Daoy (cell line): ENCODE measurements at places on chromosomes 3 and 15. TPM values are rescaled to one million over a fixed set of nuclear protein-coding genes. Genes with fewer than 3 reads are reported as not detected.

The MCF2L2 gene
- total RNA-seq: 0.09 and 0.46 TPM in 2 replicates

The SPATA12 gene
- total RNA-seq: 0.34 TPM in 1 of 2 replicates, not detected in the other

The FGD5 gene
- 6.1 and 7.0 TPM in 2 replicates for total RNA-seq

The CD200 gene
- 0.06 TPM in 1 of 2 replicates, not detected in the other for total RNA-seq

The TMEM43 gene
- total RNA-seq: 65.9 and 69.8 TPM in 2 replicates

The TICRR gene
- 7.0 and 10.0 TPM in 2 replicates for total RNA-seq

The PAK6 gene
- 0.12 and 0.57 TPM in 2 replicates for total RNA-seq

The NPAP1 gene
- total RNA-seq: 0.03 and 0.17 TPM in 2 replicates

The SMAD6 gene
- 9.0 and 12.2 TPM in 2 replicates for total RNA-seq

The NMNAT3 gene
- total RNA-seq: 2.0 and 3.7 TPM in 2 replicates

The LRRN1 gene
- not detected in 2 replicates for total RNA-seq

The HDGFL3 gene
- total RNA-seq: 134 and 146 TPM in 2 replicates

The ANKRD63 gene
- 0.63 and 0.97 TPM in 2 replicates for total RNA-seq

The SEC62 gene
- 11.0 and 26.2 TPM in 2 replicates for total RNA-seq

The DNAJA4 gene
- 1.6 TPM in 1 of 2 replicates, not detected in the other for total RNA-seq

The GOLGA6D gene
- not detected in 2 replicates for total RNA-seq

The CELF6 gene
- 0.40 and 0.57 TPM in 2 replicates for total RNA-seq

The SLC26A6 gene
- total RNA-seq: 5.5 and 11.3 TPM in 2 replicates

The GPD1L gene
- 6.7 and 6.8 TPM in 2 replicates for total RNA-seq

The TRH gene
- not detected in 2 replicates for total RNA-seq

The EEFSEC gene
- 1.4 and 4.4 TPM in 2 replicates for total RNA-seq

The AP3B2 gene
- 0.24 and 1.5 TPM in 2 replicates for total RNA-seq

The TBL1XR1 gene
- total RNA-seq: 88.4 and 100 TPM in 2 replicates

The HRG gene
- not detected in 2 replicates for total RNA-seq

The STRIT1 gene
- total RNA-seq: not detected in 2 replicates
